ENCODE measurements at places on chromosomes 7 and 10. TPM values are rescaled to one million over a fixed set of nuclear protein-coding genes. Genes with fewer than 3 reads are reported as not detected.

GRCh38 chr10:112969542-112969941 lies 19.5 kb downstream of the TCF7L2 start:
- H3K27ac ChIP-seq, result peak overlapping the region; percentile 41
- no peaks in the 10 kb centered on the region for H3K27me3 ChIP-seq
- peak; percentile 33 for DNase-seq
- H3K4me1 ChIP-seq, result peaks cover 10% of the 10 kb centered on the region

Gene GRM3
- 0.03 TPM for total RNA-seq

- DNase-seq, result no peak
- H3K4me3 ChIP-seq, result no peak overlapping the region
- no peak overlapping the region for H3K27ac ChIP-seq
- no peaks in the 10 kb centered on the region for H3K27me3 ChIP-seq
- H3K36me3 ChIP-seq, result no peaks in the 10 kb centered on the region
Observed at GRCh38 chr7:2602406-2603043, 29.3 kb upstream of the TTYH3 start.

DNA sequence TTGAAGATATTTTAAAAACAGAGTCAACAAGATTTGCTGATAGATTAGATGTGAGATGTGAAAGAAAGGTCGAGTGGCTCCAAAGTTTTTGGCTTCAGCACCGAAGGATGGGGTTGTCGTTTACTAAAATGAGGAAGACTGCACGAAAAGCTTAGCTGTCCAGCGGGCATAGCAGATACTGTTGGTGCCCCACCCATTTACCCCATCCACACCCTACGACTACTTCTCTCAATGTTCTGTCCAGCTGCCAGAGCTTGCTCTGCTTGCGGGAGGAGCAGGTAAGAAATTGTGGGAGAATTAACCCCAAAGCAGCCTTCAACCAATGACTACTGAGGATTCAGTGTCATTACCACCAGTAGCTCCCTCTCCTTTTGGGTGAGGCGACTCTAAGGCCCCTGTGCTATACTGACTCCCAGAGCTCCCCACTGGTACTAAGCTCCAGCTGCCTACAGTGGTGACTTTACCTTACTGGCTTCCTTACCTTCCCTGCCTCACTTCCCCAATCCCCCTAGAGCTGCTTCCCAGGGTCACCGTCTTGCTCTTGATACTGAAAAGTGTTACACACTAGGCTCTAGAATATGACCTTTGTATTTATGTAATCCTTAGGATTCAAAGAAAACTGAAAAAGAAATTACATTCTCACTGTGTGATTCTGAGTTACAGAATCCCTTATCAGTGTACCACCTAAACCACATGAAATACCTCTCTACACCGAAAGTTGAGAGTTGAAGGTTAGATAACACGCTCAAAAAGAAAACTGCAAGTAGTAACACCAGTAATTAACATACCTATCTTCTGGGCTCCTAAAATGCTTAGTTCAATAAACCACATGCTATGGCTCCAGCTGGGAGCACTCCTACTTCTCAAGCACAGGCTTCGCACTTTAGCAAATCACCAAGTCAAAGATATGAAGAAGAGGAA lies 22.3 kb downstream of the CACUL1 start:
- H3K36me3 ChIP-seq, result no peaks in the 10 kb centered on the region
- H3K27ac ChIP-seq, result peak overlapping the region; percentile 8
- no peak overlapping the region for H3K4me3 ChIP-seq
- peaks cover 59% of the 10 kb centered on the region for H3K4me1 ChIP-seq
- DNase-seq, result no peak

GRCh38 chr10:18829259-18829658 lies 170.0 kb downstream of the ARL5B start:
- no peak for DNase-seq
- no peaks in the 10 kb centered on the region for H3K36me3 ChIP-seq
- no peak overlapping the region for H3K4me3 ChIP-seq
- H3K27ac ChIP-seq, result no peak overlapping the region

GRCh38 chr10:58373442-58373827 lies 11.8 kb upstream of the TFAM start:
- H3K27ac ChIP-seq, result no peak overlapping the region
- H3K4me1 ChIP-seq, result no peaks in the 10 kb centered on the region
- no peaks in the 10 kb centered on the region for H3K27me3 ChIP-seq
- DNase-seq, result no peak
- no peaks in the 10 kb centered on the region for H3K36me3 ChIP-seq
- H3K4me3 ChIP-seq, result no peak overlapping the region

DNA sequence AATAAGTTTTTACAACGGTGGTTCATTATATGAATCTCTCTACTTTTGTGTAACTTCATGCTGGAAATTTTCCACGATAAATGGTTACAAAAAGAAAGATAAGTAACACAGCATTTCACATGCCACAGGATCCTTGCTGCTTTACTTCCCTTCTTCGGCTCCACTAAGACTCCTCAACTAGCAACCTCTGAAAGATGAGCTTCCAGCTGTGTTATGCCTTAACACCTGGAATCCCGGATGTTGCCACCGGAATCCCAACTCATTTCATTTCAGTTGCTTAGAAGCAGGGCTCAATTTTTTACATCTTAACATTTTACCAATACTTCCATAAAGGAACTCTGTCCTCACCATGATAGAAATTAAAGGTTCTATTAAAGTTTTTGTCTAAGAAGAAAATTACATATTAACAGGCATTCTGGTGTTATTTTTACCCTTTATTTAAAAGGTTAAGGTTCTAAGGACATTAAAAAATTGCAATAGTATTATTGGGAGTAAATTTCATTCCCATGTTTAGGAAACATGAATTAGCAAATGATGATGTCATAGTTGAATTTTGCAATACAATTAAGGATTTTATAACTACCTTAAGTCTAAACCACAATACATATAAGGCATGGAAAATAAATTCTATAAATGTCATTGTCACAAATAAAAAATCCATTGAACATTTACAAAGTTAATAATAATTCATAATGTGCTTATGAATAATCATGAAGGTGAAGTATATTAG lies 57.1 kb upstream of the IL6 start:
- no peak for DNase-seq
- H3K36me3 ChIP-seq, result no peaks in the 10 kb centered on the region
- H3K27me3 ChIP-seq, result no peaks in the 10 kb centered on the region

GRCh38 chr10:29881336-29881771 lies 178.0 kb downstream of the JCAD start:
- peaks cover 17% of the 10 kb centered on the region for H3K4me1 ChIP-seq
- DNase-seq, result no peak
- H3K4me3 ChIP-seq, result no peak overlapping the region
- no peaks in the 10 kb centered on the region for H3K36me3 ChIP-seq
- H3K27ac ChIP-seq, result no peak overlapping the region

Gene GIMAP8
- 0.10 TPM for total RNA-seq

- H3K27me3 ChIP-seq, result no peaks in the 10 kb centered on the region
- H3K27ac ChIP-seq, result no peak overlapping the region
- H3K4me1 ChIP-seq, result no peaks in the 10 kb centered on the region
- DNase-seq, result no peak
Observed at GRCh38 chr10:102702742-102703141, 11.5 kb downstream of the ARL3 start.
